ENCODE measurements at places on chromosomes 7 and 10. TPM values are rescaled to one million over a fixed set of nuclear protein-coding genes. Genes with fewer than 3 reads are reported as not detected.
A peak's percentile ranks its signal among the peaks of the same experiment; 100 is the strongest.

DNA sequence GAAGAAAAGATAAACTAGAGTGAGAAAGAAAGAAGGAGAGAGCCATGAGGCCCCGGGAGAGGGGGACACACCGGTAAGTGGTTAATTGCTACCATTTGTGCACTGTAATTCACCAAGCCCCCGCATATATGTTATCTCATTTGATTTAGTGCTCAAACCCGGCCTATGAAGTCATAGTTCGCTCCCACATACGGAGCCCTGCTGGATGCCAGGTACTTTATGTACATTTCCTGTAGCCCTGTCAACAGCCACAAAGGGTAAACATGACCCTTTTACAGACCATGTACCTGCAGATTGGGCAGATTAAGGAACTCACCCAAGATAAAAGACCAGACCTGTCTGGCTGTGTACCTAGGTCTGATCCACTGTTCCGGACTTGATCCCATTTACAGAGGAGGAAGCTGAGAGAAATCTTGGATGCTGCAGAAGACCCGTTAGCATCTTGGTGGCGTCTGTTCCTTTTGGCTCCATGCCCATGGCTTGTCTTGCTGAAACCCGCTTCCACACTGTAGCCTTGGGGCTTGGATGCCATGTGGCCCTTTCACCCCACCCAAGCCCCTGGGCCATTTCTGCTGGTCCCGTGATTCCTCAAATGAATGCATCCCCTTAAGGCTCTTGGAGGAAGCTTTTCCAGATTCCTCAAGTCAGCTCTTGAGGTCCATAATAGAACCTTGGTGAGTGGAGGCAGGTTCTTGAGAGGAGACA lies 32.3 kb downstream of the FAM241B start:
- H3K4me3 ChIP-seq: no peak overlapping the region
- H3K36me3 ChIP-seq: no peaks in the 10 kb centered on the region
- peaks cover 5% of the 10 kb centered on the region for H3K27me3 ChIP-seq
- H3K4me1 ChIP-seq: peaks cover 30% of the 10 kb centered on the region
- DNase-seq: no peak
- peak overlapping the region; percentile 5 for H3K27ac ChIP-seq

GRCh38 chr7:123293710-123294109 lies 93.9 kb upstream of the SLC13A1 start:
- H3K36me3 ChIP-seq: no peaks in the 10 kb centered on the region
- no peak overlapping the region for H3K27ac ChIP-seq
- H3K4me3 ChIP-seq: no peak overlapping the region
- no peak for DNase-seq
- peaks cover 11% of the 10 kb centered on the region for H3K4me1 ChIP-seq

- no peak overlapping the region for H3K4me3 ChIP-seq
- no peaks in the 10 kb centered on the region for H3K36me3 ChIP-seq
- H3K27ac ChIP-seq: no peak overlapping the region
- no peaks in the 10 kb centered on the region for H3K4me1 ChIP-seq
- DNase-seq: no peak
These were observed 21.2 kb downstream of the BMPER start for GRCh38 chr7:33926535-33926934.

- no peak overlapping the region for H3K4me3 ChIP-seq
- H3K4me1 ChIP-seq: peaks cover 3% of the 10 kb centered on the region
- no peak overlapping the region for H3K27ac ChIP-seq
- H3K27me3 ChIP-seq: no peaks in the 10 kb centered on the region
These were observed 53.7 kb upstream of the CD36 start for GRCh38 chr7:80584778-80585177.

KCND2 gene
- 4.6 TPM for total RNA-seq

LRRC4 gene
- total RNA-seq: 9.9 TPM

NEUROG3 gene
- 2.0 TPM for total RNA-seq

DNA sequence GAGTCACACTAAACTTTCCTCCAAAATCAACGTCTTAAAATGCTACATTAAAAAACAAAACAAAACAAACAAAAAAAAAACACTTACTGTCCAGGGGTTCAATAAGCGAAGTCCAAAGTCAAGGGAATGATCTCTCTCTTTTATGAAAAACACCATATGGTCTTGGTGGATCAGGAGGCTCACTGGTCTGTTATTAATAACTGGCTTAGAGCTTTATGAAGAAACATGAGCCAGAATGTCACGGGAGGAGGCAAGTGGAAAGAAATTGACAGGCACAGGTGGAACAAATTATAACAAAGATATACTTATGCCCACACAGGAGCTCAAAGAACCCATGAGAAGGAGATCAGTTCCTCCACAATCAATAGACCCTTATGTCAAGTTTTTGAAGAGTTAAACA lies at the start of gene MRLN:
TSS of gene MRLN (minus strand) at position 189 of the 400 bp plus-strand sequence.
- no peak within 1 kb of the TSS for H3K27ac ChIP-seq
- no peak for DNase-seq
- no peak within 1 kb of the TSS for H3K4me3 ChIP-seq
- H3K4me1 ChIP-seq: peaks cover 6% of the 10 kb centered on the region
- no peaks in the 10 kb centered on the region for H3K27me3 ChIP-seq

- no peak overlapping the region for H3K27ac ChIP-seq
- H3K27me3 ChIP-seq: no peaks in the 10 kb centered on the region
- peaks cover 14% of the 10 kb centered on the region for H3K36me3 ChIP-seq
- peaks cover 27% of the 10 kb centered on the region for H3K4me1 ChIP-seq
These were observed 1.6 kb downstream of the SMC3 start for GRCh38 chr10:110569122-110569521.
